ENCODE measurements at places on chromosomes 16 and 17. TPM values are rescaled to one million over a fixed set of nuclear protein-coding genes. Genes with fewer than 3 reads are reported as not detected.

Gene JPH3
- total RNA-seq, result 0.24 TPM

Gene TEKT3
- total RNA-seq, result not detected

Gene PTGES3L
- not detected for total RNA-seq

Gene CDK10
- total RNA-seq, result 66.9 TPM

Gene KRT36
- not detected for total RNA-seq

Gene RNF222
- not detected for total RNA-seq

Gene KRTAP1-1
- not detected for total RNA-seq

Gene ADORA2B
- total RNA-seq, result 2.1 TPM

- H3K4me1 ChIP-seq, result no peaks in the 10 kb centered on the region
- no peak overlapping the region for H3K4me3 ChIP-seq
- no peak for DNase-seq
- no peak overlapping the region for H3K27ac ChIP-seq
- no peaks in the 10 kb centered on the region for H3K27me3 ChIP-seq
These were observed 2.3 kb downstream of the KRTAP1-5 start for GRCh38 chr17:41024697-41025096.

DNA sequence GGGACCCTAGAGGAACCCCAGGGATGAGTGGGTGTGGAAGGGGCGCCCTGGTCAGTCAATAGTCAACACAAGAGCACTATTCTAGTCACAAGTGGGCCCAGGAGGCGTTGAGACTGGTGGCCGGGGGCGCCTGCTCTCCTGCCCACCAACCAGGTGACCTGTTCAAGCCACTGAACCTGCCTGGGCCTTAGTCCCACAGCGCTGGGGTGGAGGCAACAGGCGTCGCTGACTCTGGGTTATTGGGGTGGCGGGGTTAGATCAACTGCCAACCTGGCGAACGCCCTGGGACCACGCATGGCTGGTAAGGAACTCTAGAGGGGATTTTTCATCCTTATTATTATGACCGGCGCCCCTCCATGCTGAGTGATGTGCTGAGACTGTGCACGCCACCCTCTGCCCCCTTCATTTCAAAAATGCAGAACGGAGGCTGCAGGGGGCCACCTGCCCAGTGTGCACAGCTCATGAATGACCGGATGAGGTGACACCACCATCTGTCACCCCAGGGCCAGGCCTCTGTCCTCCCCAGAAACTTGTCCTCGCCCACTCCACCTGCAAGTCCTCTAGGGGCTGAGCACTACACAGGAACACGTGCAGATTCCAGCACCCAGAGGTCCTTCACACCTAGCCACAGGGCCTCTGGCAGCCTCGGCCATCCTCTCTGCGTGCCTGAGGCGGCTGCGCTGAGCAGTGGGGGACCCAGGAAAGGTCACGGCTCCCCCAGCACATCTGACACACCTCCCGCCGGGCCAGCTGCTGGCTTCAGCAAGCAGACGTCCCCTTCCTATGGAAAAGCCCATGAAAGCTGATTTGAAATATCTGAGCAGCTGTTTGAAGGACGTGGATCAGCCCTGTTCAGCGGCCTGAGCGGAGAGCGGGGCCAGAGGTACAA, 51.6 kb upstream of the DNAH17 start:
- H3K36me3 ChIP-seq, result no peaks in the 10 kb centered on the region
- DNase-seq, result no peak
- no peaks in the 10 kb centered on the region for H3K27me3 ChIP-seq
- no peak overlapping the region for H3K27ac ChIP-seq

GRCh38 chr17:64148699-64149098, 18.8 kb upstream of the ERN1 start:
- H3K27ac ChIP-seq, result no peak overlapping the region
- peak; percentile 33 for DNase-seq
- no peaks in the 10 kb centered on the region for H3K27me3 ChIP-seq

- no peak for DNase-seq
- H3K27me3 ChIP-seq, result no peaks in the 10 kb centered on the region
- no peak overlapping the region for H3K27ac ChIP-seq
- no peaks in the 10 kb centered on the region for H3K4me1 ChIP-seq
These were observed 9.5 kb downstream of the PROCA1 start for GRCh38 chr17:28702026-28702751.

- H3K4me3 ChIP-seq, result no peak overlapping the region
- H3K4me1 ChIP-seq, result no peaks in the 10 kb centered on the region
- peak; percentile 57 for DNase-seq
- no peak overlapping the region for H3K27ac ChIP-seq
These were observed 25.3 kb upstream of the KSR1 start for GRCh38 chr17:27430882-27431491.

DNA sequence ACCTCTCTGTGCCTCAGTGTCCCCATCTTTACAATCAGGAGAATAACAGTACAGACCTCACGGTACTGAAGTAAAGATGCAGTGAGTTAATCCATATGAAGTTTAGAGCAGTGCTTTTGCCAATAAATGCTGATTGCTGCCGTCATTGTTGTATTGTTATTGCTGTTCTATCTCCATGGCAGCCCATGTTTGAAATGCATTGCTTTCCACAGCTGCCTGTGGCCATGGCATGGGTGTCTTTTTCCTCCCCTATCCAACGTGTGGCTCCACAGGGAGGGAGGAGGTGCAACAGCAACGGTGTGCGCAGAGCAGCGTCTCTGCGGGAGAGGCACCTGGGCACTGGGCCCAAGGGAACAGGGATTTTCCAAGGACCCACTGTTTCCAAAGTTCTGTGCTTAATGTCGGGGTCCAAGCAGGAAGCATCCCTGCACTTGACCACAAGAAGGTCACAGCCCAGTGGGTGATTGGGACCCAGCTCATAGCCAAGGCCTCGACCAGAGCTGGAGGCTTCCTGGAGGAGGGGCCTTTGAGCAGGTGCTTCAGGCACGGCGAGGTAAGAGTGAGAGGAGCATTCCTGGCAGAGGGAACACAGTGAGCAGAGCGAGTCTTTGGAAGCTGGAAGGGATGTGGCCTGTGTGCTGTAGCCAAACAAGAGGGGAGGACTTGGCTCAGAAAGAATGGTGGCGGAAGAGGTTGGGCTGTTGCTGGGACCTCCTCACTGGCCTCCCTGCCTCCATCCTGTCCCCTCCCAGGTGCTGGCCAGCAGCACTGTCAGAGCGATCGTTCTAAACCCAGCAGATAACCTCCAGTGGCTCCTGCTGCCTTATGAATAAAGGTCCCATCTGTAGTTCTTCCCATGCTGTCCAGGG, 3.9 kb downstream of the RAI1 start:
- peak overlapping the region; percentile 89 for H3K27ac ChIP-seq
- H3K4me1 ChIP-seq, result peaks cover 42% of the 10 kb centered on the region
- no peaks in the 10 kb centered on the region for H3K36me3 ChIP-seq
- H3K4me3 ChIP-seq, result no peak overlapping the region

GRCh38 chr17:1481736-1482135, 10.8 kb downstream of the MYO1C start:
- DNase-seq, result no peak
- no peak overlapping the region for H3K4me3 ChIP-seq
- H3K36me3 ChIP-seq, result no peaks in the 10 kb centered on the region

DNA sequence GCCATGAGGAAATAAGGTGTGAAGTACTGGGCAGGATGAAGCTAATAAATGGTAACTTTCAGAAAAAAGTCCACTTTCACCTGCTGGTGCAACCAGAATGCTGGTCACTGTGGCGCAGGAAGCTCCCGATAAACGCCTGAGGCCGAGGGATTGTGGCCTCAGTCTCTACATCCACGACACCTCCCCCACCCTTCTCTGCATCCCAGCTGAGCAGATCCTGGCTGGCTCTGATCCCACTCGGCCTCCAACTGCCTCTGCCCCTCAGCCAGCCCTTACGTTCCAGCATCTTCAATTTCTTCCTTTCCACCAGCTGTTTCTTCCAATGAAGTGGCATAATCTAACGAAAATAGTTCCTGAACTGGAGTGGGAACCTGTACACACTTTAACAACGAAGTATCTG, 49.5 kb downstream of the COX4I1 start:
- H3K4me1 ChIP-seq, result no peaks in the 10 kb centered on the region
- no peaks in the 10 kb centered on the region for H3K27me3 ChIP-seq
- H3K36me3 ChIP-seq, result no peaks in the 10 kb centered on the region
- DNase-seq, result no peak

DNA sequence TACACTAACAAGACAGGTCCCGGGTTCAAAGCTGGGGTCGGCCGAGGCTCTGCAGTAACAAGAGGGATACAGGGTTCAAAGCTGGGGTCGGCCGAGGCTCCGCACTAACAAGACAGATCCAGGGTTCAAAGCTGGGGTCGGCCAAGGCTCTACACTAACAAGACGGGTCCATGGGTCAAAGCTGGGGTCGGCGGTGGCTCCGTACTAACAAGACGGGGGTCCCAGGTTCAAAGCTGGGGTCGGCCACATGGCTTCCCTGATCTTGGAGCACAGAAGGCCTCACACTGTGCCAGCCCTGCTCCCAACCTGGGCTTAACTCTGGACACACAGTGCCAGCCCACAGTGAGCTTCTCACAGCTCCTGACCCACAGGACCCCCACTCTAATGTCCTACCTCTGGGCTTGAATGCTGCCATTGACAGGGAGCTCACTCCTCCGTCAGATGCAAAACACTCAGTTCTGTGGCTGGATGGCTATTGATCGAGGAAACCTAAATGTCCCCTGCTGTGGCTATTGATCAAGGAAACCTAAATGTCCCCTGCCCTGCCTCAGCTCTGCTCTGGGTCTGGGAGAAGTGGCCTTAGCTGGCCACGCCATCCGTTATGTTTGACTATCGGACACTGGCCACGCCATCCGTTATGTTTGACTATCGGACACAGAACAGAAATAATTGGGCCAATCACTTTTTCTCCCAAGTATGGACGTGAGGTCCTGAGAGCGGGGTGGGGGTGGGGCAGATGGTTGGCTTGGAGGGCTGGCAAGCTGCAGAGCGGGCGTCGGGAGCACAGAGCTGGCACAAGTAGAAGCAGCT, 54.6 kb upstream of the DOC2B start:
- no peak for DNase-seq
- no peak overlapping the region for H3K27ac ChIP-seq
- H3K27me3 ChIP-seq, result no peaks in the 10 kb centered on the region
- no peak overlapping the region for H3K4me3 ChIP-seq
- peaks cover 5% of the 10 kb centered on the region for H3K4me1 ChIP-seq
- no peaks in the 10 kb centered on the region for H3K36me3 ChIP-seq

- no peaks in the 10 kb centered on the region for H3K27me3 ChIP-seq
- DNase-seq, result peak; percentile 65
- H3K36me3 ChIP-seq, result no peaks in the 10 kb centered on the region
- H3K4me1 ChIP-seq, result no peaks in the 10 kb centered on the region
These were observed 135.8 kb downstream of the WWOX start for GRCh38 chr16:78235168-78235800.

DNA sequence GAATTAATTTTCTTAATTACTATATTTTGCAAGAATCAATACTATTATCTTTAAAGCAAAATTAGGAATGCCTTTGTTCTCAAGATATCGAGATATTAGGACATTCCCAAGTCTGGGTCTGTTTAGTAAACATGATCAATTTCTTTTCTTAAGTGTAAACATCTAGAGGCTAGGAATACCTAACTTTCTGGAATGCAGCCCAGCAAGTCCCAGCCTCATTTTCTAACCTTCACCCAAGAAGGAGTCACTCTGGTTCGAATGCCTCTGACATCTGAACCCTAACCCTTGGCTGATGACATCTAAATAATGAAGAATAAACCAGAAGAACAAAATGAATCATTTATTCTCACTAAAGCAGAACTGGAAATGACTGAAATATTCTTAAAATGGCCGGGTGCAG, 297.5 kb upstream of the IRX3 start:
- H3K4me3 ChIP-seq, result no peak overlapping the region
- no peak overlapping the region for H3K27ac ChIP-seq
- no peak for DNase-seq
- H3K4me1 ChIP-seq, result no peaks in the 10 kb centered on the region

DNA sequence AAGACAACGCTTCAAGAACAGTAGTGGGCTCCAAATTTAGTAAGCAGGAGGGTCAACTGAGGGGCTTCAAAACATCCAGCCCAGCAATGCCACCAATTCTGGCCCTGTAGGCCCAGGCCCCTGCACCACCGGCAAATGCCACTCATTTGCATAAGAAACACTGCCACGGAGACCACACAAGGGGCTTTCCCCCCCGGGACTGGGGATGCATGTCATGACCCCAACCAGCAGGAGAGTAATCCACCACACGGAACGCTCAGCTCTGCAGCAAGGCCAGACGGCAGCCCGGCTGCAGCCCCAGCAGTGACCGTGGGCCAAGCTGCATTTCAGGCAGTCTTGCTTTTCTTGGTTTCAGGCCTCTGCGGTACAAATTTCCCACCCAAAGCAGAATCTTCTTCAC, 14.1 kb downstream of the TMEM11 start:
- peaks cover 18% of the 10 kb centered on the region for H3K36me3 ChIP-seq
- H3K27ac ChIP-seq, result no peak overlapping the region
- no peaks in the 10 kb centered on the region for H3K4me1 ChIP-seq
- H3K27me3 ChIP-seq, result no peaks in the 10 kb centered on the region
- no peak overlapping the region for H3K4me3 ChIP-seq

DNA sequence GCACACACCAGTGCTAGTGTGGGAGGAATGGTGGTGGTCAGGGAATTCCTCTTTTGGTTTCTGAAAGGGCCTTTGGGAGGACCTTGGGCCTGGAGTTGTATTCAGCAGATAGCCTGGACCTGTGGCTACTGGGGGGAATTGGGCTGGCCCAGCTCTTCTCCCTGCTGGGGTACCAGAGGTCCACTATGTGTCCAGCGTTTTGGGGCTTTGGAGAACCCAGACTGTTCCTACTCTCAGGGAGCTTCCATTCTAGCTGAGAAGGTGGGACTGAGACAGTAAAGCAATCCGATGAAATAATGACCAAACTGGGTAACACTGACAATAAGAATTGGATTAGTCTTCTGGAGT, 2.4 kb downstream of the EPN3 start:
- DNase-seq, result no peak
- no peaks in the 10 kb centered on the region for H3K36me3 ChIP-seq
- H3K4me1 ChIP-seq, result peaks cover 38% of the 10 kb centered on the region
- no peak overlapping the region for H3K4me3 ChIP-seq
- H3K27me3 ChIP-seq, result no peaks in the 10 kb centered on the region
- peak overlapping the region; percentile 67 for H3K27ac ChIP-seq

GRCh38 chr17:55705847-55706246, 16.8 kb downstream of the TMEM100 start:
- H3K4me1 ChIP-seq, result peaks cover 13% of the 10 kb centered on the region
- no peak for DNase-seq
- H3K27me3 ChIP-seq, result no peaks in the 10 kb centered on the region

- H3K27ac ChIP-seq, result no peak overlapping the region
- DNase-seq, result no peak
- no peak overlapping the region for H3K4me3 ChIP-seq
- H3K27me3 ChIP-seq, result peaks cover 7% of the 10 kb centered on the region
These were observed 33.7 kb upstream of the MFSD6L start for GRCh38 chr17:8832711-8833352.

DNA sequence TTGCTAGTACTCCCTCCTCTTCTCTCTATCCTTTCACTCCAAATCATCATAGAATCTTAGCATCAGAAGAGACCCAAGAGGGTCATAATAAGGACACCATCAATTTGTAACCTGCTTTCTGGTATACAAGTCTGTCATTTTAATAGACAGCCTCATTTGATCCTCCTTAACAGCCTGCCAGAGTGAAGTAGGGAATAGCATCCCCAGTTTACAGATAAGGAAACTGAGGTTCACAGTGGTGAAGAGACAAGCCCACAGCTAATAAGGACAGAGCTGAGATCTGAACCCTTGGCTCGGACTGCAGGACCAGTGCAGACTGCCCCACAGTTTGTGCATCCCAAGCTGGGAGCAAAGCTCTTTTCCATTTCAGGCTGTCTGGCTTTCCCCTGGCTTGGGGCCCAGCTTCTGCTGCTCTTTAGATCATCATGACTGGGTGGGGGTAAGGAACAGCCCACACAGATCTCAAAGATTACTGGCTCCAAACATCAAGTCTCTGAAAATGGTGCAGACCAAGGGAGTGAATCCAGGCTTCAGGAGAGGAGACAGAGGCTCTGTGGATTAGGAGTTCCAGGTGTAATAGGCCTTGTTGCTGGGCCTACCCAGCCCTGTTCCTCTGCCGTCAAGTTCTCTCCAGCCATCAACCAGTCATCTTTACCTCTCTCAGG, 10.3 kb upstream of the IGFBP4 start:
- no peaks in the 10 kb centered on the region for H3K27me3 ChIP-seq
- no peaks in the 10 kb centered on the region for H3K4me1 ChIP-seq
- no peaks in the 10 kb centered on the region for H3K36me3 ChIP-seq

Data from adrenal gland (tissue), 19 donors.